ENCODE measurements at places on chromosomes 2 and 18. TPM values are rescaled to one million over a fixed set of nuclear protein-coding genes. Genes with fewer than 3 reads are reported as not detected.

DNA sequence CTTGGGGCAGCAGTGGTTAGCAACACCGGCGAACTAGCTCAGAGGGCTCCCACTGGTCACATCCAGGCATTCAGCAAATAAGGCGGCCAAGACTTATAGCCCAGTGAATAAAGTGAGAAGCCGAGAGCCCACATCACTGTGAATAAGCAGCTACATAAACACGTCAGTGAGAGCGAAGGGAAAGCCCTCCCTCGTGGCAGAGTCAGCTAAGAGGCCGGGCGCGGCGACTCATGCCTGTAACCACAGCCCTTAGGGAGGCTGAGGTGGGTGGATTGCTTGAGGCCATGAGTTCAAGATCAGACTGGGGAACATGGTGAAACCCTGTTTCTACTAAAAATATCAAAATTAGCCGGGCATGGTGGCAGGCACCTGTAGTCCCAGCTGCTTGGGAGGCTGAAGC is 5.2 kb downstream of the D2HGDH start:
- H3K4me3 ChIP-seq, result no peak overlapping the region
- DNase-seq, result peak; percentile 54
- no peaks in the 10 kb centered on the region for H3K27me3 ChIP-seq
- peaks cover 28% of the 10 kb centered on the region for H3K4me1 ChIP-seq

GRCh38 chr2:157789256-157789655 is 86.9 kb downstream of the ACVR1 start:
- no peaks in the 10 kb centered on the region for H3K27me3 ChIP-seq
- no peak overlapping the region for H3K4me3 ChIP-seq
- H3K4me1 ChIP-seq, result peaks cover 15% of the 10 kb centered on the region
- no peak overlapping the region for H3K27ac ChIP-seq
- DNase-seq, result no peak

DNA sequence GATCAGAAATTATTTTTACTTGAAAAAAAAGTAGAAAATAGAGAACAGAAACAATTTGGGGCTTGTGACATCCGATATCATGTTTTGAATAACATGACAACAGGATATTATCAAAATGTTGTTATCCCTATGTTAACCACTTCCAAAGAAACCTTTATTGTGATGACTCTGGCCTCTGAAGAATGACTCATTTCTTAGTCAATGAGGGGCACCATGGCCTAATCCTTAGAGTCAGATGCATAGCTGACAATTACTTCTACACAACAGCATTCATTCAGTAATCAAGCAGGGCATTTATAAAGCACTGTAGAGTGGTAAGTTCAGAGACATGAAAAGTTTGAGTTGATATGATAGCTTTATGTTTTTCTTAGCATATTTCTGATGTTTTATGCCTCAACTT is 703.0 kb downstream of the RNF144A start:
- DNase-seq, result no peak
- H3K27ac ChIP-seq, result no peak overlapping the region
- no peaks in the 10 kb centered on the region for H3K36me3 ChIP-seq

Gene INHA
- total RNA-seq, result 0.44 TPM

Gene CLEC4F
- total RNA-seq, result 0.31 TPM

DNA sequence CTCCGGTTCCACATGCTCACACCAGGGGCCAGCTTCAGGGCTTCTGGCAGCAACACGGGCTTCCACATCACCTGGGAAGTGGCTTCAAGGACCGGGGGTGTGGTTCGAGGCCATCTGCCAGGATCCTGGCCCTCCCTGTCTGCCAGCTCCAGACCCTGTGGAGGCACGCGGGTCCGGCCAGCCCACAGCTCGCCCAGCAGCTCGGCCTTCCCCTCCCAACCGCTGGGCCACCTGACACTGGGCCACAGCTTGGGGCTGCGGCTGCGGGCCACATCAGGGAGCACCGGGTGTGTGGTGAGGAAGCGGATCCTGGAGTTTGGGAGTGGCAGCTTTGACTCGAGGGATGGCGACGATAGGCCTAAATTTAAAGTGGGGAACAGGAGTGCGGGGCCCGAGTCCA is 7.0 kb downstream of the C2orf81 start:
- peaks cover 20% of the 10 kb centered on the region for H3K4me1 ChIP-seq
- DNase-seq, result no peak
- no peaks in the 10 kb centered on the region for H3K36me3 ChIP-seq
- peak overlapping the region; percentile 44 for H3K4me3 ChIP-seq
- no peak overlapping the region for H3K27ac ChIP-seq

DNA sequence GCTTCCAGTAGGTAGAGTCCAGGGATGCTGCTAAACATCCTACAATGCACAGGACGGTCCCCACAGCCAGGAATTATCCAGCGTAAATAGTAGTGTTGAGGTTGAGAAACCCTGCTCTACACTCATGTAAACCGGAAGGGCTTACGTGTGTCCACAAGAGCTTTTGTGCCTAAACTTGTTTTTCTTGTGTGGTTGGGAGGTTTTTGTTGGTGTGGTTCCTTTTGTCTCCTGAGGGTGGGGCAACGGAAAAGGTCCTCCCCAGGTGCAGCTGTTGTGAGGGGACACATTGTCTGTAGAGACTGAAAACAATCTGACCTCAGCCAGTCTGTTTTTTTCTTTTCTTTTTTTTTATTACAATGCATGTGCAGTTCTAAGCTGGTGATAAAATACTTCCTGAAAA is 72.7 kb upstream of the MGAT5 start:
- H3K27ac ChIP-seq, result no peak overlapping the region
- no peaks in the 10 kb centered on the region for H3K27me3 ChIP-seq
- DNase-seq, result no peak
- H3K36me3 ChIP-seq, result no peaks in the 10 kb centered on the region

Gene MEP1B
- not detected for total RNA-seq

- H3K27ac ChIP-seq, result no peak overlapping the region
- H3K4me3 ChIP-seq, result no peak overlapping the region
Measured at GRCh38 chr18:11178951-11179549, 29.7 kb upstream of the PIEZO2 start.

Gene BCL2
- total RNA-seq, result 8.7 TPM

Gene EFR3B
- total RNA-seq, result 9.2 TPM

- H3K27ac ChIP-seq, result no peak overlapping the region
- H3K36me3 ChIP-seq, result no peaks in the 10 kb centered on the region
- peak; percentile 57 for DNase-seq
- H3K27me3 ChIP-seq, result no peaks in the 10 kb centered on the region
- peaks cover 4% of the 10 kb centered on the region for H3K4me1 ChIP-seq
Measured at GRCh38 chr18:62183578-62184195, 3.2 kb downstream of the PIGN start.

DNA sequence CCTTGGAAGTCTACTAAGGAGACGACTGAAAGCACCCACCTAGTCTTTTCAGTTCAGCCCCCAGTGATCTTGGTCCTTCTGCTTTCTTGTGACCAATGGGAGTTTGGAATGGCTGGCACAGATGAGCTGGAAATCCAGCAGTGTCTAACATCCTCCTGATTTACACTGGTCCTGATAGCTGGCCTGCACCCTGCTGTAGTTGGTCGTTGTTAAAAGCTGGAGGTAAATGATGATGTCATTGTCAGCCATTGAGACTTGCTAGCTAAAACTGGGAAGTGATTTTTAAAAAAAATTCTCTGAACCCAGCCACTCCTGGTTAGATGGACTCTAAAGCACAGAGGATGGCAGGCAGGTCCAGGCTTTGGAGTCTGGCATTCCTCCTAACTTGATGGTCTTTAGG is 19.3 kb downstream of the CCT7 start:
- H3K36me3 ChIP-seq, result peaks cover 69% of the 10 kb centered on the region
- no peak for DNase-seq
- H3K27me3 ChIP-seq, result no peaks in the 10 kb centered on the region

Gene COX7A2L
- 80.0 TPM for total RNA-seq

DNA sequence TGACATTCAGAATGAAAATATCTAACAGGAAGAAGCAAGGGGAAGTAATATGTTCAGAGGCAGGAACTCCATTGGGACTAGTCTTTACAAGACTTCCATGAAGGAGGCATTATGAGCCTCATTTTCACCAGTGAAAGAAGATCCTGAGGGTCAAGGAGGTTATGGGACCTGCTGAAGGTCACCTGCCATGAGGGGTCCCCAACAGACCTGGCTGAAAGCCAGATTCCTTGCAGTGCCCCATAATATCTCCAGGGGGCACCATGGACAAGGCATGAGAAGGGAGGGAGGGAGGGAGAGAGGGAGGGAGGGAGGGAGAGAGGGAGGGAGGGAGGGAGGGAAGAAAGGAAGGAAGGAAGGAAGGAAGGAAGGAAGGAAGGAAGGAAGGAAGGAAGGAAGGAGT is 27.9 kb downstream of the XDH start:
- H3K27me3 ChIP-seq, result no peaks in the 10 kb centered on the region
- peaks cover 4% of the 10 kb centered on the region for H3K4me1 ChIP-seq
- no peak overlapping the region for H3K27ac ChIP-seq

DNA sequence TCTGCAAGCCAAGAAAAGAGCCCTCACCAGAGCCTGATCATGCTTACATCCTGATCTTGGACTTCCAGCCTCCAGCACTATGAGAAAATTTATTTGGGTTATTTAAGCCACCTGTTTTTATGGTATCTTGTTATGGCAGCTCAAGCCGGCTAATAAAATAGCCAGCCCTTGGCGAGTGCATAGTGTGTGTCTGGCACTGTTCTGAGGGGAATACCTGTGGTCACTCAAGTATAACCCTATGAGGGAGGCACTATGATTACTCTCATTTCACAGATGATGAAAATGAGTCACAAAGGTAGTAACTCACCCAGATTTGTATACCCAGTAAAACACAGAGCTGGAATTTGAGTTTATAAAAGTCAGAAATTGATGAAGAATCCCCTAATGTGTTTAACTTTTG is 556.9 kb upstream of the SETBP1 start:
- H3K27me3 ChIP-seq, result no peaks in the 10 kb centered on the region
- H3K4me1 ChIP-seq, result no peaks in the 10 kb centered on the region
- no peak overlapping the region for H3K4me3 ChIP-seq
- no peaks in the 10 kb centered on the region for H3K36me3 ChIP-seq
- no peak for DNase-seq

Gene NR4A2
- 3.5 TPM for total RNA-seq

- H3K4me1 ChIP-seq, result peaks cover 7% of the 10 kb centered on the region
- H3K27me3 ChIP-seq, result no peaks in the 10 kb centered on the region
- DNase-seq, result peak; percentile 77
Measured at GRCh38 chr2:96970248-96970875, 16.0 kb downstream of the FAM178B start.

DNA sequence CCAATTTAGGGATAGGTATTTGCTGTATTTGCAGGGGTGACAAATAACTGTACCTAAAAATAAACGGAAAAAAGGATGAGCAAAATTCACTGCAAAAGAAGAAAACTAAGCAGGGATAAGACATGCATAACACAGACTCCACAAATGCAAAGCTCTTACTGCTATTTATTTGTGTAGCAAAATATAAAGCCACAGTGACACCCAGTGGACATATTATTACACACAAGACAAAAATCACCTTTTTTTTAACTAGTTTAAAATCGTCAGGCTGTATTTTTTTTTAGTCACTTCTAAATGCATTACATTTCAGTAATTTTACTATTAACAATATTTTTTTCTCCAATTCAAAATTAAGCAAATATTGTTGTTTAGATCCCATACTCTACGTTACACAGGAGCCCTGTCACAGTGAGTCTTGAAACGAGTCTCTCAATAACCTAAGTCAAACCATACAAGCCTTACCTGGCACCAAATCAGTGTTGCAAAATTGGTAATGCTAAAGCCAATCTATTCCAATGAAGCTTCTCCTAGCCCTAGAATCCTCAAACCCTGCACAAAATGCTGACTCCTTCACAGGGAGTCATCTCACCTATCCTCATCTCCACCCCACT is 23.7 kb downstream of the METTL4 start:
- no peak overlapping the region for H3K4me3 ChIP-seq
- no peak for DNase-seq
- peaks cover 26% of the 10 kb centered on the region for H3K36me3 ChIP-seq

DNA sequence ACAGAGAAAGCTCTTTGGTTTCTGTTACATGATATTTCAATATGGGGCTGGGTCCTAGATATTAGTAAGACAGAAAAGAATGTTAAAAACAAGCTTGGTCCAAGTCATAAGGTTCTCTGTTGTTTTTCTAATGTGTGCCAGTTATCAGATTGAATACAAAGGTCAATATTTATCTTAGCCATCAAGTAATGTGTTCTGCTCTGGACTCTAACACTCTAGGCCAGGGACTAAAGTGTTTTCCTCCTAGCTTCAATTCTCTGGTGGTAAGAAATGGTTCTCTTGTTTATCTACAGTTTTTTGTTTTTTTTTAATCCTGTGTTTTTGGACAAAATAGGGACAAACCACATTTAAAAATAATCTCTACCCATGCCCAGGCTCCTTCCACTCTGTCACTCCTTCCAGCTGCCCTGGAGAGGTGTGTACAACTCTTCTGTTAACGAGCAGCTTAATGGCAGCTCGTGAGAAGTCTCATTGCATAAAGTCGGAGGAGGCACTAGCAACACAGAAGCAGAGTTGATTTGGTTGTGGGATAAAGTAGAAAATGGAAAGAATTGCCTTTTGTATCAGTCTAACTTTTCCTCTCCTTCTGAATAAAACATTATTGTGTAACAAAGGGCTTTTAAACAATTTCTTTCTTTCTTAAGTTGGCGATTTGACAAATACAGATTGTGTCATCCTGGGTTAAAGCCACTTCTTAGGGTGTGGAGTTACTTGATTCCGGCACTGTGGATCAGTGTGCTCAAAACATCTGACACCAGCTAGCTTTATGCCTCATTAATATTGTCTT is 8.0 kb upstream of the SESTD1 start:
- no peak overlapping the region for H3K4me3 ChIP-seq
- H3K36me3 ChIP-seq, result no peaks in the 10 kb centered on the region
- H3K4me1 ChIP-seq, result no peaks in the 10 kb centered on the region
- peak overlapping the region; percentile 81 for H3K27ac ChIP-seq

GRCh38 chr2:74703373-74703772 is 49.3 kb downstream of the SEMA4F start:
- no peaks in the 10 kb centered on the region for H3K4me1 ChIP-seq
- no peak overlapping the region for H3K4me3 ChIP-seq
- no peaks in the 10 kb centered on the region for H3K27me3 ChIP-seq
- H3K36me3 ChIP-seq, result no peaks in the 10 kb centered on the region

DNA sequence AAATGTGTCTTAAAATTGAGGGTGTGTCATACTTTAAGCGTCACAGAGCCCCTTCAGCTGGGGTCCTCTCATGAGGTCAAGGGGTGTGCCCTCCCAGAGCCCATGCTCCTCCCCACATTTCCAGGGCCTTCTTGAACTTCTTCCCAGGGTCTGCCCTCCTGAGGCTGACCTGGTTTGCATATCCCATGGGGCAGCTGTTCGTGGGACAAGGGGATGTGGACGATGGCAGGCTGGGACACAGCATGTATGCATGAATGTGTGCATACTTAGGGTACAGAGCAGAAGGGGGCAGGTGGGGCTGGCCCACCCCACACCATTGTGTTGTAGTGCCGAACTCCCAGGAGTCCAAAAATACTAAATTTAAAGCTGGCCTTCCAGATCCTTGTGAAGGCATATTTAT is 46.2 kb upstream of the TAF1B start:
- no peaks in the 10 kb centered on the region for H3K27me3 ChIP-seq
- H3K4me1 ChIP-seq, result peaks cover 4% of the 10 kb centered on the region
- no peak for DNase-seq
- H3K27ac ChIP-seq, result no peak overlapping the region

DNA sequence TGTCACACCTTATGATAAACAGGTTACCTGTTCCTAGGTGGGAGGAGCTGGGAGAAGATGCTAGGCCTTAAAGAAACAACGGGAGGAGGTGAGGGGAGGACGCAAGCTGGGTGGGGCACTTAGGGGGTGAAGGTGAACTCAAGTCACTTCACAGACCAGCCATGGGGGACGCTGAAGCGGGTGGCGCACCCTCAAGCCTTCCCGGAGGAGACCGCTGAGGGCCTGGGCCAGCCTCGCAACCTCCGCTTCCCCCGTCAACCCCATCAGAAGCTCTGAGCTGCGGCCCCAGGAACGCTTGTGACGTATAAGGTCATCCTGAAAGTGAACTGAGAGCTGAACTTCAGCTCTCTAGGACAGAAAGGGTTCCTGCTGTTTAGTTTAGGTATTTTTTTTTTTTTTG is 133.5 kb downstream of the MBP start:
- no peaks in the 10 kb centered on the region for H3K36me3 ChIP-seq
- DNase-seq, result no peak
- no peak overlapping the region for H3K27ac ChIP-seq
- no peaks in the 10 kb centered on the region for H3K27me3 ChIP-seq
